Tibial artery (tissue), 4 donors: ENCODE measurements at places on chromosomes 4 and X.

DNA sequence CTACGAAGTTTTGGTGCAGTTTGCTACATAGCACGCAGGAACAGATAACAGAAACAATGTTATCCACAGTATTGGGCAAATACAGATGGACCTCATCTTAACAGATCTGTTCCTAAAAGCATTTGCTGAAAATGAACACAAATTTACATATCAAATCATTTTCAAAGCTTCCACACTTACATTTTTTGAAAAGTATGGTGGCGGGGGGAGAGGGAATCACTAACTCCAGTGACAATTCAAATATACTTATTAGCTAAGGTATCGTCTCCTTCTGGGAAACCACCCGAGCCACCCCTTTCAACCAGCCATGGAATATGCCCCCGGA is 175.0 kb downstream of the NSUN7 start:
- DNase-seq, result no peak

DNA sequence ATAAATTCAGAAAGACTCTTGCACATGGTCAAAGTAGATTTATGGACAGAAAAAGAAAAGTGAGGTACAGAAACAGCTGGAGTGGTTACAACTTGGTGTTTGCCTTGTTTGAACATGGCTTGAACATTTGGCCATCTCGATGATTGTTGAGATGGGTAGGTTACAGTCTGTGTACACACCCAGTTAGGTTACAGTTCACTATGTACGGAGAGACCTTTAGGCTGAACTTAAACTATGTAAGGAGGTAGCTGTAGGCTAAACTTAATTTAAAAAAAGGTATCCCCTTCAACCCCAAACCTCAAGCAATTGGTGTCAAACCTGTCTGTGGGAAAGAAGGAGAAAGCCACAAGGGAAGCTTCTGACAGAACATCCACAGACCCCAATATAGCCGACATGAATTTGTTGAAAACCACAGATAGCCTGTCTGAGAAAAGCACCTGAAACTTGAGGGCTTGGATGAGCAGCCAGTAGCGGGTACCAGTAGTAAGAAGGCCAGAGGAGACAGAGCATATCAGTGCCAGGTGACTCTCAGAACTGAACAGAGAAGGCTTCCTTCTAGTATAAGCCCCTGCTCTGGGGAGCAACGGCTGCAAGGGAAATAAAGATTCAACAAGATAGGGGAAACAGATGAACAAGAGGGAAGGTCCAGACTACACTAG is 247.9 kb upstream of the GALNTL6 start:
- DNase-seq, result no peak

DNA sequence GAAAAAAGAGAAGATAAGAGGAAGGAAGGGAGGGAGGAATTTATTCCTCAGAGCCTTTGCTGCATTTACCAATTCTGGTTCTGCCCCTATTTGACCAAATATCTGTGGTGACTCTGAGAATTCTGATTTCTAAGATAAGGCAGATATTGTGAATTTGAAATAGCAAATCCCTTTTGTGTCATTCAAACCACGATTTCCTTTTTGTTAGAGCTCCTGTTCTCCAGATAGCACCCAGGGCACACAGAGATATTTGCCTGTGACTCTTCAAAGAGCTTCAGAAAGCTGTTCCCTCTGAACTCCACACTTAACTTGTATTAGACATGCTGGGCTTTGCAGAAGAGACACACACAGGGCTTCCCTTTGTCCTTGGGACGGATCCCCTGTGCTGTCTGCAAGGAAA is 272.2 kb downstream of the DHRSX start:
- no peak for DNase-seq

DNA sequence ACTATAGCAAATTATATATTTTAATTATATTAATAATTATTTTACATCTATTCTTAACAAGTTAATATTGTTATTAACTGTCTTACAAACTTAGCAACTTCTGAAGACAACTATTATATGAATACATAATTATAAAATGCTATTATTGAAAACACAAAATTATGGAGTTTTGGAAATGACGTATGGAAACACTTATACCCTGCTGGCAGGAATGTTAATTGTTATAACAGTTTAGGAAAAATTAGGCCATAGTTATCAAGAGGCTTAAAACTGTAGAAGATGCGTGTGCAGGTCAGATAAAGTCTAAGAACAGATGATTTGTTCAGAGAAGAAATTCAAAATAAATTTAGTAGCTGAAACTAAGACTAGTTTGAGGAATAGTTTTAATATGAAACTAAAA is 211.7 kb downstream of the FAT4 start:
- no peak for DNase-seq

GRCh38 chrX:119647552-119648420 is 41.6 kb upstream of the NKRF start:
- no peak for DNase-seq

GRCh38 chr4:63898961-63899360 is 510.3 kb downstream of the TECRL start:
- no peak for DNase-seq

DNA sequence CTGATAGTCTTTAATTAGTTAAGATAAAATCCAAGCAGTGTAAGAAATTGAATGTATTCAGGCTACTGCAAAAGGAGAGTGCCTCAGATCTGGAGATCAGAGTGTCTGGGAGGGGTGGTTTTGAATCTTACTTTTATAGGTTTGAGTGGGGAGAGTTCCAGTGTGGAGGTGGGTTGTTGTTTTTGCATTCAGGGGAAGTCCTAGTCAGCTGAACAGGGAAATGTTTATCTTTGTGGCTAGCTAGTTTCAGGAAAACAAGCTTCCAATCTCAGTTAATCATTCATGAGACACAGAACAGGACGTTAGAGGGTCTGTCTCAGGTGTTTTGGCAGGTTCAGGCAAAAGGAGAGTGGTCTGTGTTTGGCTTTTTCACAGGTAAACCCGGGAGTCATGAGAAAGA is 26.0 kb downstream of the ZNF81 start:
- no peak for DNase-seq

DNA sequence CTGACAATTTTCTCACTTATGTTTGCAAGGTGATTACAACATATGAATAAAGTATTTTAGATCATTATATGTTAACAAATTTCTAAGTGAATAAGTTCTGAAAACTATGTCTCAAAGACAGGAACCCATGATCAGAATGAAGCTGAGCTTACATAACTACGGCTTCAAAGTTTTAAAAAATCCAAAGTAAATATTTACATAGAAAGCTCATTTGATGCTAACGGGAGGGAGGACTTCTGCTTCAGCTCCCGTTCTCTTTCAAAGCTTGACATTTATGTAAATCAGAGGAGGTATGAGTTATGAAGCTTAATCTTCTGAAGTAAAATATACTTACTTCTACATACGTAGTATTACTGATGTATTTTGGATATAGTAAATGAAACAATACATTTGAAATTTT is 72.9 kb upstream of the PDLIM3 start:
- DNase-seq, result no peak

- DNase-seq, result no peak
These were observed 6.1 kb downstream of the ZMAT1 start for GRCh38 chrX:101925733-101926132.

GRCh38 chrX:21656587-21657317 is 1.4 kb downstream of the KLHL34 start:
- DNase-seq, result no peak

DNA sequence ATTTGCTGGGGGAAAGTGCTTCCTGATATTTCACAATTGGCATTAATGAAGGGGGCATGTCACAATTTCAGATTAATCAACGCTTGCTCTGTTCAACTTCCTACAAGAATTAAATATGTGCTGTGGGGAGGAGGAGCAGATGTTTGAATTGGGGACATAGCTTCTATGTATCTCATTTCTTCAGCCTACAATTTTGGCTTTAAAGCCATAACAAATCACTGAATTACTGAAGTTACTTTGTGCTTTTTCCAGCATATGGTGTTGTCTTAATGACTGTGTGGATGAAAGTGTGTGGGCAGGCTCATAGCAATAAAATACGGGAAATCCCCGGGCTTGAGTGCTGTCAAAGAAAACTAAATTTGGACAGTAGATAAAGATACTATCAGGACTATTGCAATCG is 813 bp downstream of the TLR7 start:
- DNase-seq, result no peak

DNA sequence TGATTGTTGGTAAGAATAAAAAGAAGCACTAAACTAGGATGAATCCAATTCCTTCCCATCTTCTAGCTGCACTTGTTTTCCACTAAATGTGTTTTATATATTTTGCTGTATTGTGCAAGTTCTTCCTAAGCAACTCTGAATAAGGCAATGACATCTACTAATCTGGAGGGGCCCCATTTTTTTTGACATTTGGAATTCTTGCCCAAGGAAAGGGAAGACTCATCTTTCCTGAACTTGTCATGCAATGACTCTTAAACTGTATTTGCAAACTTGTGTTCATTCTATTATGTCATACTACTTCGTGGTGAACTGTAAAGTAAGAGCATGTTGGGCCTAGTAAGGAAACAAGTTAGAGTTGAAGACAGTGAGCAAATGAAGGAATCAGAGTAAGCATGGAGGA is 45.9 kb downstream of the FREM3 start:
- DNase-seq, result no peak

- DNase-seq, result no peak
These were observed 39.2 kb upstream of the ASMTL start for GRCh38 chrX:1491851-1492349.

- DNase-seq, result peak; percentile 89
These were observed 157.8 kb upstream of the TTC29 start for GRCh38 chr4:147103403-147103946.

DNA sequence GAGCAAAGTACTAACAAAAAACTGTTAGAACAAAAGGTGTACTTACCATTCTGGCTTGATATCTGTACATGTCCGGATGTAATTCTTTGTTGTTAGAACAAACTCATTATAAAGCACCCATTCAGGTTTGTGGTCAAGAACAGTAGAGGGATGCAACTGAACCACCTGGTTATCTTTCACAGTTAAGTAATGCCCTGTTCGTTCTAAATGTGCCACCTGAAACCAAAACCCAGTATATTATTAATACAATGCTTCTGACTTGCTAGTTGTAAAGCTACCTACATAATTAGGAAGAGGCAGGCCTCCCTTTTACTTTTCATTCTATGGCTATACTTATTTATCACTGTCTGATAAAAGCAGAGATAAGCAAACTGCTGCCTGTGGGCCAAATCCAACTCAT is 54.8 kb downstream of the DHX15 start:
- no peak for DNase-seq

GRCh38 chr4:129672941-129673340 is 577.0 kb downstream of the C4orf33 start:
- DNase-seq, result no peak

DNA sequence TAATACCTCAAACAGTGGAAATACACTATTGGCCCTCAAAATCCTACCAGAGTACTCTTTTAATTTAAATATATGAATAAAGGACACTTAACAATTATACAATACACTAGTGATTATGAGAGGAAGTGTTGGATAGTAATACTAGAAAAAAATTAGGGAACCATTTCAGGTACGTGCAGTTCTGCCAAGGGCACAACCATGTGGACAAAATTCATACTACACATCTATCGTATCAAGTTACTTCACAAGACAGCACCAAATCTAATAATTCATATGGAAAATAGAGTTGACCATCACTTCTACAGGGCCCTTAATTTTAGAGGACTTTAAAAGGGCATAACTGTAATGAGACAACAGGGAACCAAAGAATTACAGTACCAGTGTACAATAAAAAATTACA is 69.2 kb upstream of the ZCCHC13 start:
- DNase-seq, result no peak

GRCh38 chrX:30008031-30008430 is 207.3 kb upstream of the MAGEB2 start:
- DNase-seq, result no peak

DNA sequence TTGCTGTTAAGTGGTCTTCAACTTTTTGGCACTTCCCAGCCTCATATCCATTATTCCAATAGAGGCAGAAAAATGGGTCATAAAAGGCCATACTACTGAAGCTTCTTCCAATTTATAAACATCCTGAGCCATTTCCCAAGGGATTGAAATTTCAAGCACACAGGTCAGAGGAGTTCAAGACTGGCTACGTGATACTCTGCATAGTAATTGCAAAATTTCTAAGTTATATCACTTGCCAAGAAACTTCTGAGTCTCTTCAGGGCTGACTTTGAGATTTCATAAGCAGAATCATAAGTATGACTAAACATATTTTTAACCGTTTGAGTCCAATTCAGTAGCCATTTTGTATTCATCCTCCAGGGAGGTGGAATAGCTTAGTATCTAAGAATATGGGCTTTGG is 75.6 kb upstream of the RXFP1 start:
- DNase-seq, result no peak

DNA sequence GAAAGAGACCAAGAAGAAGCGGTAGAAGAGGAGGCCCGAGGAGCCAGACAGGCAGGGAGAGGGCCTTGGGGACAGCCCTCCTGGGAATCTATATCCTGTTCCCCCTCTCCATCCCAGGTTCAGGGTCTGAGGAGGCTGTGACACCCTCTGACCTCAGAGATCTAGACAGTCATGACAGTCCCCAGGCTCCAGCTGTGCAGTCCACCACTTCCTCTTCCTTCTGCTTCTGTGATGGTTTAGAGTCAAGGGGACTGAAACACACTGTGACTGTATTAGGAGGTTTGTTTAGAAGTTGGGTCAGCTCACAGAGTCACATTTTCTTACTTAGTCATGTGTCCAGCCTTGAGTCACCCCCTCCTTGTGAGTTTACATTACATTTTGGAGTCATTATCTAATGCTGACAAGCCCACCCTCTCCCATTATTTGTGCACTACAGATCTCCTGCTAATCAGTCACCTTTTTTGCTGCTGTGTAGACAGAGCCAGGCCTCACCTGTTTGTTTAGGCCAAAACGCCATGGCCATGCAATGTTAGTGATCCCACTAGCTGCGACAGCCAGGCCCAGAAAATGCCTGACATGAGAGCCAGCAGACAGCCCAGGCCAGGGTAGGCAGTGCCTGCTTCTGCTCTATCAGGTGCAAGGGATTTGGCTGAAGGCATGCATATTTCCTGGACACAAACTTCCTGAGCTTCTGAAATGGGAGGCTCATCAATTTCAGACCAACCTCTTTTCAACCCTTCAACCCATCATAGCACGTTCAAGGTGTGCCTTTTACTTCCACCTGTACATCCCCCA is 26.0 kb downstream of the MANBA start:
- no peak for DNase-seq

GRCh38 chr4:184476695-184477094 is 2.3 kb upstream of the IRF2 start:
- DNase-seq, result no peak

DNA sequence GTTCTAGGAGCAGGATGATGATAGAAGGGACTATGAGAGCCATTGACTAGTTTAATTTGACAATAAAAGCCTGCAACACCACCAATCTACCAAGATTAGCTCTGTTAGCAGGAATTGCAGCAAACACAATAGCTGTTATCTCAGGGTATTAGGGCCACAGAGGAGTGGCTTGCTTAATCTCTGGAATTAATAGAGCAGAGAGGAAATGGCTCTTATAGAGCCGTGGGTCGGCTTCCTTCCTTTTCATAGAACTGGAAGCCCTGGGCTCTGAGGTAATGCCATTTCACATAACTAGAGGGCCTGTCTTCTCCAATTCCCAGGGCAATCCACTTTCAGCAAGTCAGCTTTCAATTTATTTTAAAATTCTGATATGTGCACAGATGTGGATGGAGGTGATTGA is 83.0 kb downstream of the MAMLD1 start:
- DNase-seq, result no peak

- DNase-seq, result no peak
These were observed 158.8 kb downstream of the ATP10D start for GRCh38 chr4:47643845-47644244.

GRCh38 chrX:77060572-77060971 is 386.6 kb upstream of the FGF16 start:
- no peak for DNase-seq
